ENCODE measurements at places on chromosomes 7 and 10. TPM values are rescaled to one million over a fixed set of nuclear protein-coding genes. Genes with fewer than 3 reads are reported as not detected.

- no peak for DNase-seq
Observed at GRCh38 chr10:110625356-110625894, 18.7 kb upstream of the RBM20 start.

JAKMIP3 gene
- under 0.01 TPM for total RNA-seq

DNA sequence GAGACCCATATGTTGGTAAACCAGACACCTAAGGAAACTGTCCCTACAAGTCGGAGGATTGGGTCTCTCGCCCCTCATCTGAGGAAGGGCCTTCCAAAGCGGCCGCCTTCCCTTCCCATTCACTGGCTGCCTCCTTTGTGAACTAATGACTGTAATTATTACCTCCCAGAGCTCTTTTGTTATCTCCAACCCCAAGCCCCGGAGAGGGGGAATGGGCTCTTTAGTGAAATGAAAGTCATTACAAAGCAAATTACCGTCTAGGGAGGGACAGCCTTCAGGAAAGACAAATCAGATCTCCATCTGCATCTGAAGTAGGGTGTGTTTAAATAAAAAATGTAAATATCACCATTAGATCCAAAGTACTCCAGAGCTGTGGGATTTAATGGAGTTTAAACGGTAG is 2.6 kb upstream of the GAD2 start:
- no peak for DNase-seq

KNDC1 gene
- total RNA-seq = 5.6 TPM

- DNase-seq = peak; percentile 99
Observed at GRCh38 chr10:80158598-80159127, 26.1 kb downstream of the PLAC9 start.

- DNase-seq = peak; percentile 96
Observed at GRCh38 chr10:91632671-91633550, at the start of gene PPP1R3C. Gene PPP1R3C (minus strand): TSS chr10:91633071. CDS start chr10:91632969, 102 bp downstream.

DNA sequence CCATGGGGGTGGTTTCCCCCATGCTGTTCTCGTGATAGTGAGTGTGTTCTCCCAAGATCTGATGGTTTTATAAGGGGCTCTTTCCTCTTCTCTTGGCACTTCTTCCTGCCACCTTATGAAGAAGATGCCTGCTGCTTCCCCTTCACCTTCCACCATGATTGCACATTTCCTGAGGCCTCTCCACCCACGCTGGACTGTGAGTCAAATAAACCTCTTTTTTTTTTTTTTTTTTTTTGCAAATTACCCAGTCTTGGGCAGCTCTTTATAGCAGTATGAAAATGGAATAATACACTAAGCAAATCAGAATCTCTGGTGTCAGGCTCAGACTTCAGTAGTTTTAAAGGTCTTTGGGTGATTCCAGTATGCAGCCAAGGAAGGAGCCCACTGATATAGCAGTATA is 28.2 kb downstream of the TAS2R41 start:
- DNase-seq = no peak

DNA sequence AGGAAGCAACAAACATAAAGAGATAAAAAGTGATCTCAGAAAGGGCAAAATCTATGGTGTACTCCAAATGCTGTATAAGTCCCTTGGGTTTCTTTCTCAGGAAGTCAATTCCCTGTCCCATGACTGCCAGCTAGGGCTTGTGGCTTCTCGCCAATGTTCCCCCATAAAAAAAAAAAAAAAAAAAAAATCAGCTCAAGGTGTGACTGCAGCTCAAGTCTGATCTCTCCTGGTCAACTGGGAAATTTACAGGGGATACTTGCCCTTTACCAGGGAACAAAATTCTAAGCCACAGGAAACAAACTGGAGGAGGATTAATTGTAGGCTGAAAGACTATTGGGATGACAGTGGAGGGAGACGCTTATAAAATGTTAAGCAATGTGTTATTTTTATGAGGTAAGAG is 76.0 kb downstream of the PCGF5 start:
- peak; percentile 28 for DNase-seq

- no peak for DNase-seq
Observed at GRCh38 chr7:96055717-96056116, 266.2 kb downstream of the SLC25A13 start.

CLRN3 gene
- total RNA-seq = not detected

- DNase-seq = peak; percentile 19
Observed at GRCh38 chr10:20598590-20598989, 298.5 kb downstream of the NEBL start.

ABHD11 gene
- total RNA-seq = 8.2 TPM

EVX1 gene
- total RNA-seq = not detected

PHYHIPL gene
- total RNA-seq = not detected

DNA sequence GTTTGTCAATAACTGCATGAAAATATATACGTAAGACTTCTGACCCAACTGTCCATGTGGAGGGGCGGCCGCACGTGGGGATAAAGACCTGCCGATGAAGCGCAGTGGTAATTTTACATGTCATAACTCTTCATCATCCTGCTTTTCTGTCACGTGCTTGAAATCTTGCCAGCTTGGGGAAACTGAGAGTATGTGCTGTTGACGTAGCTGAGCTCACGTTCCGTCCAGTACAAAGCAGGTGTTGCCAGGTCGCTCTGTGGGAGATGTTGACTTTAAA is 105.1 kb downstream of the INPP5A start:
- no peak for DNase-seq

- DNase-seq = peak; percentile 18
Observed at GRCh38 chr10:121596689-121597503, 1.3 kb downstream of the FGFR2 start.

ECHDC3 gene
- total RNA-seq = 1.3 TPM

POP7 gene
- total RNA-seq = 46.7 TPM

- DNase-seq = no peak
Observed at GRCh38 chr7:1847260-1848001, 177.4 kb downstream of the ELFN1 start.

DNA sequence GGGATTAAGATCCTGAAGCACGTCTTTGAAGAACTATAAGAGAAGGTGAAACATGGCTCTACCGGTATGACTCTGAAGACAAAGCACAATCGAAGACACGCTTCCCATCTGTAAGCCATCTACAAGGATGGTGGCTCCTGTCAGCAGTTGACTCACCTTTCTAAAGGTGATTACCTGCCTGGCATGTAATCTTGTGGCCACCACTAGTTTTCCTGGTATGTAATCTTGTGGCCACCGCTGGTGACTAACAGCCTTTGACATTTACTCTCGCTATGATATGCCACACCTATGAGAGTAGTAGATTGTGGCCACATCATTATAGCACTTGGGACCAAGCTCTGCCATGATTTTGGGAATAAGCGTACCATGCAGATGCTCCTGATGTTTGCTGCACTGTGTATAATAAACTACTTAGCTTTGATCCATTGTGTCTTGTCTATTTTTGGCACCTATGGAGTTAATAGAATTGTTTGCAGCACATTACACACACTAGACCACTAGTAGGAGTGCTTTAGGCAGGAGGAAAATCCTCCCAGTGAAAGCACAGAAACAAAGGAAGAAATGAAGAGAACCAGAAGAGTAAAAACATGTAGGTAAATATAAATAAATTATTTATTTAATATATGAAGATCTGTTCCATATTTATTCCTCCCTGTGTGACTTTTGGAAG is 59.8 kb downstream of the VAX1 start:
- no peak for DNase-seq

GRCh38 chr7:121831801-121832200 is 41.2 kb upstream of the PTPRZ1 start:
- no peak for DNase-seq

DNA sequence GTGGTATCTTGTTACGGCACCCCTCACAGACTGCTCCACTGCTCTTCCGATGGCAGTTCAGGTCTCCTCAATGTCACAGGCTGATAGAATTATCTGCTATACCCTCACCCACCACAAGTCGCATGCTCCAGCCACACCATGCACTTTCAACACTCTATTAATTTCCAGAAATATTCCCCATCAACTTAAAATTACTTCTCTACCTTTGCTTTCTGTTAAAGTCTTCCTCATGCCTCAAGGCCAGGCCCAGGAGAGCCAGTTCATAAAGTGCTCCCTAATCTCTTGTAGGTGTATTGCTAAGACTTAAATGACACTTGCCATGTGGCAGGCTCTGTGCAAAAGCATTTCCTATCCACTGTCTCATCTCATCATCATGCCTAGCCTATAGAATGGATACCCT is 105.9 kb upstream of the ARID5B start:
- DNase-seq = no peak

FAM25C gene
- not detected for total RNA-seq

GRCh38 chr7:101991860-101992259 is 174.4 kb downstream of the CUX1 start:
- no peak for DNase-seq

DNA sequence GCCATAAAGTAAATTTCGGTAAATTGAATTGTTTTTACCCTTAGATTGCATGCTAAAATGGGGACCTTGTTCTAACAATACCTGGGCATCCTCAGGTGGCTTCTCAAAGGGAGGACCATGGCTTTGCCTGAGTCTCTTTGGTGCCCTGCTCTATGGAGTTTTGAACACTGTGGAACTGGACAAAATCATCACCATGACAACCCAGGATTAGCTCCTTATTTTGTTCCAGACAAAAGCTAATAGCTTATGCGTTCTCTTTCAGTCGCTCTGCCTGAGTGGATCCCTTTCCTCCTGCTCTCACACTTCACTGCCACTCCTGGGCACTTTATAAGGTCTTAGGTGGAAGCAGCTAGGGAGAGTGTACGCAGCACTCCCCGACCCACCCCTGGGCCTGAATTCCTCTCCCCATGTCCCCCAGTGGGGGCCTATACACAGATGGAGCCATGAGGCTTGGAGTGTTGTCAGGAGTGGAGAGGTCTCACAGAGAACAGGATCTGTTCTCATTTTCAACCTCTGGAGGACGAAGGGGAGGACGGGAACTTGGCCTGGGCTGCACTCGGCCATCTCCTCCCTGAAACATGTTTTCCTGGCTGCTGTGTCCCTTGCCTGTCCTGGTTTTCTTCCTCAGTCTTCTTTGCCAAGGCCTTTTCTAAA is 19.0 kb downstream of the ADCYAP1R1 start:
- no peak for DNase-seq

- no peak for DNase-seq
Observed at GRCh38 chr7:33012364-33012763, 50.2 kb downstream of the NT5C3A start.

SLC26A5 gene
- total RNA-seq = not detected

DNA sequence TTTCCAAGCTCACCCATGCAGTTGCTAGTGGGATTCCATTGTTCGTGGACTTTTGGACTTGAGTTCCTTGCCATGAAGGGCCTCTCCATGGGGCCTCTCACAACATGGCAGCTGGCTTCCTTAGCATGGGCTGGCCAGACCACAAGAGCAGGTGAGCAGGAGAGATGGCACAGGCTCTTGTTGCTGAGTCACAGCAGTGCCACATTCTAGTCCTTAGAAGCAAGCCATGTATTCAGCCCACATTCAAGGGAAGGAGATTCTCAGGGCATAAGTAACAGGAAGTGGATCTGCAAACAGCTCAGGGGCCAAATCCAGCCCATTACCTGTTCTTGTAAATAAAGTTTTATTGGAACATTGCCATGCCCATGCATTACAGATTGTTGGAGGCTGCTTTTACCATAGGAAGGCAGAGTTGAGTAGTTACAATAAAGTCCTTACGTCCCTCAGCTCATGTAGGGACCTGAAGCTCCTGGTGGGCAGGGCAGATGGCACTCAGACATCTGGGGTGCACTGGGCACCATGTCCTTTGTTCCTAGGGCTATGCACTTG is 481.5 kb upstream of the FOXK1 start:
- no peak for DNase-seq

DNA sequence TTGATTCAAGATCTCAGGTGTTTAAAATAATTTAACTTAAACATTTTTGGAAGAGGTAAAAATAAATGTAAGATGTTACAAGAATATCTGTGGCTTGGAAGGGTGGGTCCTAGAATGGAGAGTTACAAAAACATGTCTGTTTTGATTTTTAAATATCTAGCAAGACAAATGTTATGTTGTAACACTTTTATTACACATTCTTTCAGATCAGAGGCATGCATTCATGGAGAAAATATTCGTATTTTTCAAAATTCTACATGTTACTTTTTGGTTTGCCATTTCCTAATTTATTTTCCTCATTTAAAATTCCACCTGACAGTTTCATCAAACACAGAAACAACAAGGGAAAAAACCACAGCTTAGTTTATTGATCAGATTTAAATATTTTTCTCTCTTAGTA is 10.0 kb downstream of the WBP1L start:
- DNase-seq = no peak

GRCh38 chr7:133513608-133514007 is 260.7 kb downstream of the EXOC4 start:
- DNase-seq = peak; percentile 74

GRCh38 chr7:55485501-55486191 is 86.7 kb downstream of the VOPP1 start:
- no peak for DNase-seq

DNA sequence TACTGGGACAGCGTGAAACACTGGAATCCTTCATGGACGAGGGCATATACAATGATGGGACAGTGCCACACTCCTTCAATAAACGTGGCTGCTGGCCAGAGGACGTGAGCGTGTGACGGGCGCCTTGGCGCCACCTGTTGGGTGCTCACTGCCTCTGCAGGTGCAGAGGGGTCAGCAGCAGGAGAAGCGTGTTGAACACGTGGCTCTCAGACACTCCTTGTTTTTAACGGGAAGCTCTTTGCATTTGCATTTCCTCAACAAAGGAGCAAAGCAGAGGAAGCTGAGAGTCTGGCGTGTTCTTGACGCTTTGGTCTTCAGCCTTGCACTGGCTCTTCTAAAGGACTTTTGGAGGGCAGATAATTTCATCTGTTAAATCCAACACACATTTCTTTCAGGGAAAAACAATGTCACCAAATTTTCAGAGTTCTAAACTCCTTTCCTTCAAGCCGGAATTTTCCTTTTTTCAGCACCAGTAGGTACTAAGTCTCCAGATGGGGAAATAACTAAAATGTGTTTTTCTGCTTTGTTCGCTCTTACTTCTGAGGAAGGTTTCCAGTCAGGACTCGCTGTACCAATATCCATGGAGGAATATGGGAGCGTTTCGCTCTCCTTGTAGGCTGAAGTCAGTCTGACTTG is 2.9 kb upstream of the GET4 start:
- peak; percentile 89 for DNase-seq

CAMK2B gene
- under 0.01 TPM for total RNA-seq

SPDYE8 gene
- total RNA-seq = not detected

HHEX gene
- 1.3 TPM for total RNA-seq

- DNase-seq = peak; percentile 42
Observed at GRCh38 chr10:48463318-48464003, 141.4 kb downstream of the ARHGAP22 start.

DNA sequence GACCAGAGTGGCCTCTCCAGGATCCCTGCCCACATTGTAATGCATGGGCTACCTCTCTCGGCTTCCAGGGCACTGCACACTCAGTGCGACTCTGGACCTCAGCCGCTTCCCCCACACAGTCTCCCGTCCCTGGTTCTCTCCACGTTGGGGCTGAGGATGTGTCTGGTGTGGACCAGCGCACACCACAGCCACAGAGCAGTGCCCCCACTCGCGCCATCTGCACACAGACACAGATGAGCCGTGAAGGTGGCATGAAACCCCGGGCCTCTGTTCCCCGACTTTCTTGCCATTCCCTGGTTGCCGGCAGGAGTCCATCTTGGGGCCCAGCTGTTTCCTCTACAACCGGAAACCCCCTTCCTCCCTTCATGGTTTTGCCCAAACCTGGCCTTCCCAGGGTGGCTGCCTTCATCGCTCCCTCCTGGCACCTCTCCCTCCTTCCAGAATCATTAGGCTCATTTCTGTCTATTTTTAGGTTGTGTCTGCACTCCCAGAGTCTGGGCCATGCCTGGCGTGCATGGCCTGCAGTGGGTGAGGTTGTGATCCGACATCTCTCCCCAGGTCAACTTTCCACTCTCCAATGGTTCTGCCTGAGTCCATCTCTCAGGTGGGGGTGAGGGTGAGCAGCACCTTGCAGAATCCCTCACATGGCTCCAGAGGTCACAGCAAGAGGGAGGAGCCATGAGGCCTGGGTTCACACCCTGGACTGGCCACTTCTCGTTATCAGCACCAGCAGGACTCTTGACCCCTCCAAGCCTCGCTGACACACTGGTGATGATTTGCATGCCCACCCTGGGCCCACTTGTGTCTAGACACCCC is 10.1 kb downstream of the RASGEF1A start:
- no peak for DNase-seq

All from fibroblast of villous mesenchyme (primary cell).